ENCODE measurements at places on chromosomes 7 and 10.
A peak's percentile ranks its signal among the peaks of the same experiment; 100 is the strongest.

DNA sequence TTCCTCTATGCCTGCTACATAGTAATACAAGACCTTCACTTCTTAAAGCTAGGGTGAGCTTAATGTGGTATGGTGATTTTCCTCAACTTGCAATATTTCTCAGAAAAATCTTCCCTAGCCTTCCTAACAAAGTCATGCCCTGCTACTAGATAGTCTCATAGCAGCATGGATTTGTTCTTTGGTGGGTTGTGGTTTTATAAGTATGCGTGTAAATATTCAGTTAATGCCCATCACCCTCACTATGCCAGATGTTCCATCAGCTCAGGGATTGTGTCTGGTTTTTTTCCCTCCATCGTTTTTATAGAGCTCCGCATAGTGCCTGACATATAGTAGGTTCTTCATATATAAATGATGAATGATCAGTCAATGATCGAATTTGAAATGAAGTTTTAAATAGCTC is 182.8 kb downstream of the CREB5 start:
- no peak for DNase-seq

DNA sequence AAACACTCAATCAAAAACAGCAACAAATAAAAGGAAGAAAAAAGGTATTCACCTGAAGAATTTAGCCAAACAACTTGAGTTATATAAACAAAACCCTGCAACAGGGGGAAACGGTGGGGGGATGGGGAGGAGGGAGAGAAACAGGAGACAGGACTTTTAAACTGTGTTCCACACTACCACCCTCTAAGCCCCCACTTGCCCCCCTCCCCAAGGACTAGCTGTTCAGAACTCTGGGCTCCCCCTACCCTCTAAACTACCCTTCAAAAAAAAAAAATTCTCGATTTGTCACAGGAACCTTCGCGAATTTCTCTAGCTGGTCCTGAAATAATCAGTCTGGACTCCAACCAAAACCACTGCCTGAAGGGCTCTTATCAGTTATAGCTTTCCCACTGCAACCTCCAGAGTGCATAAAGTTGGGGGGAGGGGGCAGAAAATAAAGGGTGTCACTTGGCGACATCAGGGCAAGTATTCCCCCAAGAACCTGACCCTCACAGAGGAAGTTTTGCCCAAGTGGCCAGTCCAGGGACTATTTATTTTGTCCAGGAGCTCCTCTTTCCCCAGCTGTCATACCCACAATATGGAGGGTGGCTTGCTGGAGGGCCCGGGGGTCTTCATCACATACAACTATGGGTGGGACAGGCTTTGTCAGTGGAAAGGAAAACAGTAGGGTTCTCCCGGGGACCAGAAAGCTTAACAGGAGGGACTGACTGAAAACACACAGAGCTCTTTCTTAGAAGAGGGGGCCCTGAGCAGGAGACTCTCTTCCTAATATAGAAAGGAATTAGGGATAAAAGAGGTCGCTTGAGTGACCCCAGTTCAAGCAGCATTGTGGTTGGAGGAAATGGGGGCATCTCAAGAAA is 1.3 kb downstream of the UBE2H start:
- DNase-seq, result no peak

GRCh38 chr10:9051328-9051974 is 997.0 kb downstream of the GATA3 start:
- DNase-seq, result no peak

DNA sequence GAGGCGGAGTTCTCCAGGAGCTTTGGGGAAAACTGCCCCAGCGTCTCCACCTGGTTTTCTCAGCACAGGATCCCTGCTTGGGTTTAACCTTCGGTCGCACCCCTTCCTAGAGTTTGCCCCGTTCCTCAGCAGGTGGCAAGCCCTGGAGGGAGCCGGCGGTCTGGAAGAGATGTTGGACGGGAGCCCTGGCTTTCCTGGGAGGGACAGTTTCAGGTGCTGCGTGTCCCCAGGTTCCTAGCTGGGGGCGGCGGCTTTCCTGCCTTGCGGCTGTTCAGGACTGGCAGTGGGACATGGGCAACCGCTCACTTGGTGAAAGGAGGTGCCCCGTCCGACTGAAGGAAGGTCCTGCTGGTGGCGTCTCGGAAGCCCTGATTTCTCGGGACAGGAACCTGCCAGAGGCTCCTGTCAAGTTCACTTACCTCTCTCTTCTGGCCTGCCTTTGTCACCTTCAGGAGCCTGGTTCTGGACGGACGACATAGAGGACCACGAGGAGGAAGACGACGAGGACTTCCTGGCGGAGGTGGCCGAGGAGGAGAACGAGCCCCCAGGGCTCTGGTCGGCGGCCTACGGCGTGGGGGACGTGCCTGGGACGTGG is 14.8 kb downstream of the ZNF316 start:
- DNase-seq, result no peak

DNA sequence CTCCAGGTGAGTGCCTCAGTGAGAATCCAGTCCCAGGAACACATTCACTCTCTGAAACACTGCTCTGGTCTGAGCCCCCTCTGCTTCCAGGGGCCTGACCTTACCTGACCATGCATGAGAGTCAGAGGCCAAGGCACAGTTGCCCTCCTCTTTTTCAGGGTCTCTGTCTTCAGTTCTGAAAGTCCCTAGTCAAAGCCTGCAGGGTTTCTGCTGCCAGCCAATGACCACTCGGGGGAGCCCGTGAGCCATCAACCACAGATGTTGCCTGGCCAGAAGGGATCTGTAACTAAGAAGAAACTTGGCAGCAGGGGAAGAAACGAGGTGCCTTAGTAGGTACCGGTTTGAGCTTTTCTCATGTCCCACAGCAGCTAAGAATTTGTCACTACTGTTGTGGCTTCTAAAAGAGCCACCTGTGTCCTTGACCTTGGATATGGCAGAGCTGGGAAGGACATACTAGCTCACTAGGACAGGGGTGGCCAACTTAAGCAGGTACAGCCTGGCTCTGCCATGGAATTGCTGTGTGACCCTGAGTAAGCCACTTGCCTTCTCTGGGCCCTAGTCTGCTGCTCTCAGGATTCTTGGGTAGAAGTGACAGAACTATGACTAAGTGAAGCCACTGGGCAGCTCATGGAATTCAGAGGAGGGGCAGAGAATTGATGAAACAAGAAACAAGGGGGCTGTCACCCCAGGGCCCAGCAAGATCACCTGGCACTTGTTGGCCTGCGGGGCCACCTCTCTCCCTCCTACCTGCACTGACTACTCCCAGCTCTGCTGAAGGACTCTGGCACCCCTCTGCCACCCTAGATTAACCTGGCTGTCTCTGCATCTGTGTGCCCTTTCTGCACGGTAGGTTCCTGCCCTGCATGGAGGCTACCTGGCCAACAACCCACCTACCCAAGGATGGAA is 83.8 kb upstream of the GPR26 start:
- DNase-seq, result peak; percentile 63

- peak; percentile 28 for DNase-seq
These were observed 874 bp upstream of the BAMBI start for GRCh38 chr10:28676326-28676967.
